ENCODE measurements at places on chromosomes 12 and 14.

DNA sequence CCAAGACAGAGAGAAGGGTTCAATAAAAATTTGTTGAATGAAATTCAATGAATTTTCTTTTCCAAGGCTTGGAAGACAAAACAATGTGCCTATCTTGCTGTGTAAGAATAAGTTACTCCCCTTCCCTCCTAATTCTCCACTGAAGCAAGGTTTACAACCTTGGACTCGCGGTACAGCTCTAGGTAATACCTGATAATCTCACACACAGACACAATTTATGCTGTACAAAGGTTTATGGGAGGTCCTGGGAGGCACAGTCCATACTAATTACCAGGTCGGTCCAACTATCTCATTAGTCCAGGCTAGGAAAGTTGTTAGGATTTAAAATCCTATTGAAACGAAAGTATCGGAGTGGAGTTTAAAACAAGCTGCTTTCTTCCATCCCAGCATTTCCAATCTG lies 42.6 kb downstream of the NELL2 start:
- no peak for DNase-seq

DNA sequence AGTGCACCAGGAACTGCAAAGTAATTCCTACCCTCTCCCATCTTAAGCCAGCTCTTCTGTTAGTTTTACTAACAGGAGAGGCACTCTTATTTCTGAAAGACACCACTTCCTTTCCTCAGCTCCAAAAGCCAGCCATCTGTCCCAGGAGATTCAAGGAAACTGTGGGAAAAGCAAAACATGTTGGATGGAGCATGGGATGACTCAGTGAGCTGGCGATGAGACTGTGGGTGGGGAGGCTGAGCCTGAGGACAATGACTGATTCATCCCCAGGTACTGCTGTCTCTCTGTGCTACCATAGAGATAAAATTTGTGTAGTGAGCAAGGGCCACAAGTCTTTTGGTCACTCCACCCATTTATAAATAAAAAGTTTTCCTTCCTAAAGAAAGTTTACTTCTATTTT lies 141.4 kb downstream of the MYRFL start:
- no peak for DNase-seq

- DNase-seq, result no peak
Measured at GRCh38 chr14:23321572-23322547, 603 bp downstream of the PABPN1 start.

GRCh38 chr12:21456291-21456780 lies 18.9 kb downstream of the PYROXD1 start:
- DNase-seq, result no peak

- no peak for DNase-seq
Measured at GRCh38 chr14:33564774-33565630, 385.9 kb downstream of the EGLN3 start.

- DNase-seq, result no peak
Measured at GRCh38 chr14:44564908-44565307, 57.8 kb upstream of the FSCB start.

Measured in stimulated activated CD8-positive, alpha-beta memory T cell treated with anti-CD3 and anti-CD28 coated beads, Interleukin-15, amount 100 ng/mL, for 1 hour (primary cell).